ENCODE measurements at places on chromosomes 1 and 21. TPM values are rescaled to one million over a fixed set of nuclear protein-coding genes. Genes with fewer than 3 reads are reported as not detected.
A peak's percentile ranks its signal among the peaks of the same experiment; 100 is the strongest.

Gene VHLL
- total RNA-seq: 0.28 TPM

Gene CMPK1
- 134 TPM for total RNA-seq

Gene DENND4B
- 110 TPM for total RNA-seq

- peaks cover 13% of the 10 kb centered on the region for H3K36me3 ChIP-seq
- no peaks in the 10 kb centered on the region for H3K27me3 ChIP-seq
- H3K27ac ChIP-seq: no peak overlapping the region
- no peak overlapping the region for H3K4me3 ChIP-seq
Measured at GRCh38 chr1:53337499-53337898, 9.6 kb upstream of the LRP8 start.

DNA sequence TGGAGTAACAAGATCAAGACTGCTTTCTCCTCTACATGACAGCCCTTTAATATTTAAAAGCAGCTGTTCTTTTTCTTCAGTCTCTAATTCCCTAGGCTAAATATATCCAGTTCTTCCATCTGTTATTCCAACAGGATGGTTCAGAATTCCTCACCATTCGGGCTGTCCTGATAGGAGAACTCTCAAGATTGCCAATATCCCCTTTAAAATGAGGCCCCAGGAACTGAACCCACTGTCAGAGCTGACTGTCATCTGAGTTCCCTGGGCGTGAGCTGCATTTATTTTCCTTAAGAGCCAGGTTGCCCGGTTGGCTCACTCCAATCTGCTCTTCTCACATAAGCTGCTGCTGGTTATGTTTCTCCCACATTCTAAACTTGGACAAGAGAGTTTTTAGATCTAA is 177.6 kb downstream of the MIS18A start:
- H3K36me3 ChIP-seq: no peaks in the 10 kb centered on the region
- no peak overlapping the region for H3K4me3 ChIP-seq
- no peak overlapping the region for H3K27ac ChIP-seq
- DNase-seq: no peak

DNA sequence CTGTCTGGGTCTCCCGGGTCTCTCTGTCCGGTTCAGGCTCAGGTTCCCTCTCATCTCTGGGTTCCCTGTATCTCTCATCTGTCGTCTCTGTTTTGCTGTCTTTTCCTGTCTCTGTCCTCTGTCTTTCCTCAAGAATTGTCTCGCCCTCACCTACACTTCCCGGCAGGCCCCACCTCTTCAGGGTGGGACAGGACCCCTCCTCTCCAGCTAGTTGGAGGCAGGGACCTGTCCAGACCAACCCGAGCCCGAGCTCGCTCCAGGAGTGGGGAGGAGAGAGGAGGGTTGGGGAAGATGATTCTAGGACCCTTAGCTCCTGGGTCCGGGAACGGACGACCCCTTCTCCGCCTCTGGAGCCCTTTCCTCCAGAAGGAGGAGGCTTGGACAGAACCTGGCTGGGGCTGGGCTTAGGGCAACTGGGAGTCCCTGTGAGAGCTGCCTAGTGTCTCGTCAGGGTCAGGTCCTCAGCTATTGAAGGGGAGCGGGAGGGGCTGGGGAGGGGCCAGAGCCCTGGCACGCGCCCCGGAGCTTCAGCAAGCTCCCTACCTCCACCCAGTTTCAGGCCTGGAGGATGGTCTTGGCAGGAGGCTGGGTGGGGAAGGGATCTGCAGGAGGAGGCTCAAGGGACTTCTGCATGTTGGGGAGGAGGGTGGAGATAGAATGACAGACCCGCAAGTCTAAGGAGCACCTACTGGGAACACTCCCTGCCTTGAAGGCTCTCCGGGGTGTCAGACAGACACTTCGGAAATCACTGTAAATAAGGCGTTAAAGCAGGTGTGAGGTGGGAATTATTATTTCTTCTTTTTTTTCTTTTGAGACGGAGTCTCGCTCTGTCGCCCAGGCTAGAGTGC is 26.3 kb upstream of the EPB41 start:
- H3K27ac ChIP-seq: peak overlapping the region; percentile 89
- H3K4me3 ChIP-seq: peak overlapping the region; percentile 90
- no peaks in the 10 kb centered on the region for H3K27me3 ChIP-seq
- DNase-seq: peak; percentile 17
